Stimulated activated CD4-positive, alpha-beta T cell treated with anti-CD3 and anti-CD28 coated beads, TNF-alpha, amount 100 ng/mL, for 1 hour (primary cell): ENCODE measurements at places on chromosomes 3 and 15.

DNA sequence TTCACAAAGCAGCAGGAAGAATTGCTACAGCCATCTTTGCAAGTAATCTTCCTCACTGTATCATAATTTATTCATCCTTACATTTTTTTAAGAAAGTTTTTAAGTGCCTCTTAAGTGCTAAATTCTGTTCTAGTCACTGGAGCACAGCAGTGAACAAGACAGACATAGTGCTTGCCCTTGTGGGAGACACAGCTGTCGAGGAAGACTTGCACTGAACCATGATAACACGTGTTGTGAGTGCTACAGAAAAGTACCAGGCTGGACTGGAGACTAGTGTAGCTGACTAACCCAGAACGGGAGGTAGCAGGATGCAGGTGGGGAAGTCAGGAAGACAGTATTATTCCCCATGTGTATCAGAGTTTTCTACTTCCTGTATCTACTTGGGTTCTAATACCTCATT lies 300.6 kb downstream of the TBL1XR1 start:
- DNase-seq = no peak

- peak; percentile 93 for DNase-seq
Observed at GRCh38 chr3:50365080-50365841, 5.9 kb upstream of the TMEM115 start.

GRCh38 chr3:124373524-124373923 lies 356.7 kb upstream of the UMPS start:
- no peak for DNase-seq

GRCh38 chr3:44890258-44890657 lies 15.8 kb downstream of the TGM4 start:
- no peak for DNase-seq

DNA sequence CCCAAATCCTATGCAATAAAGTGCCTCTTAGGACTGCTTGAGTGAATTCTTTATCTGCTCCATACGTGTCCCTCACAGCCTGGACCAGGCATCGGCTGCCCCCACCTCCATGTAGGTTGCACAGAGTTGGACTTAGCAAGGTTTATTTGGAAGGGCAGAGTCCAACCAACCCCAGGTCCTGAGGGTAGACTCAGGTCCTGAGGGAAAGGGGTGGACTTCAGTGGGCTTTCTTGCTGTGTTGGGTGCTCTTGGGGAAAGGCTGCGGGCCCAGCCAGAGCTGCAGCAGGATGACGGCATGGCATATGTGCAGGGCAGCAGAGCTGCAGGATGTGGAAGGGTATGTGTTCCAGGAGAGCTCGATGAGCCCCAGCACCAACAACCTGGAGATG lies 6.5 kb downstream of the ALG3 start:
- no peak for DNase-seq

GRCh38 chr3:193897288-193897687 lies 238.7 kb upstream of the HES1 start:
- no peak for DNase-seq

DNA sequence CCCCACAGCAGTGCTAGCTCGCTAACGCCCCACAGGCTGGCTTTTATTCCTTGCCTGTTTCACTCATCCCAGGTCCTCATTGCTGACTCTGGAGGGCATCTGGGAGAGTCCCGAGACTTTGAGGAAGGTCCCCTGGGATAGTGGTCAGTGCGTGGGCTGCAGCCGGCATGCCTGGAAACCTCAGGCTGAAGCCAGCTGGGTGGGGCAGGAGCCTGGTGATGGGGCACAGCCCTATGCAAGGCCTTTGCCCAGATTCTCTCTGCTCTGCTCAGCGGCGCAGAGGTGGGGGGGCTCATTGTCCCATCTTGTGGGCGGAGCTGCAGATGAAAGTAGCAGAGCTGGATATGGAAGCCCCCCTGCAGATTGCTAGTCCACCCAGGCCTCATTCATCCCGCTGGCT lies 55.7 kb upstream of the SMAD6 start:
- DNase-seq = no peak
